Stimulated activated naive B cell treated with anti-CD40 and anti-IgM and Interleukin-4, amounts not matched to agents 10 μg/mL and 1 μg/mL and 100 μg/mL, for 72 hours (primary cell): ENCODE measurements at places on chromosomes 6 and 20.

GRCh38 chr20:31707258-31707615 lies 15.4 kb downstream of the BCL2L1 start:
- H3K27ac ChIP-seq: no peak overlapping the region
- peaks cover 31% of the 10 kb centered on the region for H3K36me3 ChIP-seq
- H3K4me3 ChIP-seq: no peak overlapping the region
- H3K4me1 ChIP-seq: peaks cover 90% of the 10 kb centered on the region
- H3K27me3 ChIP-seq: no peaks in the 10 kb centered on the region

GRCh38 chr6:69609836-69610472 lies 186.9 kb downstream of the LMBRD1 start:
- no peaks in the 10 kb centered on the region for H3K36me3 ChIP-seq
- no peaks in the 10 kb centered on the region for H3K4me1 ChIP-seq
- H3K4me3 ChIP-seq: no peak overlapping the region
- peaks cover 12% of the 10 kb centered on the region for H3K27me3 ChIP-seq

- H3K4me1 ChIP-seq: peaks cover 73% of the 10 kb centered on the region
- peak overlapping the region; percentile 42 for H3K27ac ChIP-seq
- H3K36me3 ChIP-seq: no peaks in the 10 kb centered on the region
- H3K27me3 ChIP-seq: no peaks in the 10 kb centered on the region
- H3K4me3 ChIP-seq: no peak overlapping the region
Measured at GRCh38 chr6:144336900-144337299, 51.8 kb downstream of the UTRN start.

DNA sequence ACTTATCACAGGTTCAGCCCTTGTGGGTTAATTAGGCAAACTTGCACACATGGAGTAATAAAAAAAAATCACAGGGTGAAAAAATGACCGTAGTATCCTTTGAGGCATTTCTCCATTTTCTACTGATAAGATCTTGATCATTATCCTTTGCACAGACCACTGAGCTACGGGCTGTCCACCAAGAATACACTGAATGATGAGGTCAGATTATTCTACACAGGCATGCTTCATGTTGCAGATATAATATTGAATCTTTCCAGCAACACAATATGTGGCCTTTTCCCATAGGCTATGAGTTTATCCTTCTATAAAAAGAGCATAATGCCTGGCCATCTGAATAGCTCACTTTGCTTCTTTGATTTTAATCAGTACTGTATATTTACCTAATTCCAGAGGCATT lies 168.9 kb downstream of the FRK start:
- H3K27ac ChIP-seq: no peak overlapping the region
- H3K36me3 ChIP-seq: no peaks in the 10 kb centered on the region
- no peak for DNase-seq
- no peak overlapping the region for H3K4me3 ChIP-seq
- H3K27me3 ChIP-seq: no peaks in the 10 kb centered on the region

GRCh38 chr20:51046021-51046985 lies 23.4 kb upstream of the KCNG1 start:
- no peaks in the 10 kb centered on the region for H3K4me1 ChIP-seq
- H3K36me3 ChIP-seq: no peaks in the 10 kb centered on the region
- H3K27me3 ChIP-seq: peaks cover 12% of the 10 kb centered on the region
- no peak overlapping the region for H3K27ac ChIP-seq
- no peak for DNase-seq
- no peak overlapping the region for H3K4me3 ChIP-seq

GRCh38 chr20:23243791-23244155 lies 106.8 kb upstream of the NXT1 start:
- H3K36me3 ChIP-seq: peaks cover 1% of the 10 kb centered on the region
- H3K27me3 ChIP-seq: peaks cover 33% of the 10 kb centered on the region
- no peak for DNase-seq

DNA sequence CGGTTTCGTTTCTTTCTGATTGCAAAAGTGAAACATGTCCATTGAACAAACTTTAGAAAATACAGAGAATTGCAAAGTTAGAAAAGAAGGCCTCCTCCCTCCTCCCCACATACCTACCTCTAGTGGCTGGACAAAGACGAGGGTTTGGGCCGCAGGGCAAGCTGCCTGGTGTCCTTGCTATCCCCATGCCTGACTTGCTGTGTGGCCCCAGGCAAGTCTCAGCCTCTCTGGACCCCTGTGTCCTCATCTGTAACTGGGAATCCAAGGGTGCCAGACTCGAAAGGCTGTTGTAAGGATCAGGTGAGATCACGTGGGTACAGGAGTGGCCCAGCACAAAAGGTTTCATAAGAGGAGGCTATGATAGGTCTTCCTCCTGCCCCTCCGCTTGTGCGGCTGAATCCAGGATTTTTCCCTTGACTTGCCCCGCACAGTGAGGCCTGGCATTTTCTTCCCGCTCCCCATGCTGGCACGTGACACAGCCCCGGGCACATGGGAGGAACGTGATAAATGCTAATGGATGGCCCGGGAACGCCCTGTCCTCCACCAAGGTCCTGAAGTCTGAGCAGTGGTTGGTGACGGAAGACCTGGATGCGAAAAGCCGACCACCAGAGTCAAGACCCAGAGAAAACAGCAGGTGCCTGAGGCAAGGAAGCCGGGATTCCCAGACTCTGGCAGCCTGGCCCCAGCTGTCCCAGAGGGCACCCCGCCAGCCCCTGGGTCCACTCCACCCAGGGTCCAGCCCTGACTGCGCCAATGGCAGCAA lies 55.8 kb downstream of the UBE2V1 start:
- peaks cover 6% of the 10 kb centered on the region for H3K27me3 ChIP-seq
- H3K4me1 ChIP-seq: peaks cover 10% of the 10 kb centered on the region
- H3K27ac ChIP-seq: no peak overlapping the region
- no peak for DNase-seq

DNA sequence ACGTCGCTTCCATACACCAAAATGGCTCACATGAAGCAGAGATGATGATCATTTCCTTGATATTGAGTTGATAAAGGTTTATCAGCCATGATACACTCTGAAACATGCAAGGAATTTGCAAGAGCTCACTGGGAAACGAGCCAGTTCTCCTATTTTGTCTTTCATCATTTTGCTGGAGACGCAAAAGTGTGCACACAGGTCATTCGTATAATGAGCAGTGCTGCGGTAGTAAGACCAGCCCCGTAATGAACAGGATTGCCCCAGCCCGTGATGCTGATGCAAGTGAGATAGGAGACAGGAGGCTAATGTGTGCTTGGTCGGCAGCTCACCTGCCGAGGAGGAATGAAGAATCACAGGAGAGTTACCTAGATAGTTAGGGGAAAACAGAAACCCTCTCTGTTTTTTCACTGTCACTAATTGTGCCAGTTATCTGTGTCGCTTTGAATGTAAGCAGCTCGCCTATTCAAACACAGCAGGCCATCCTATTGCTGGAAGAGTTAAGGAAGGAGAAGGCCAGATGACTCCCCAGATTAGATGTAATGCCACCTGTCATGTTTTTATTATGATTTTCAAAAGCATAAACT lies 391.8 kb downstream of the SAMD5 start:
- H3K27me3 ChIP-seq: no peaks in the 10 kb centered on the region
- H3K4me1 ChIP-seq: no peaks in the 10 kb centered on the region
- H3K27ac ChIP-seq: no peak overlapping the region
- H3K4me3 ChIP-seq: no peak overlapping the region
- H3K36me3 ChIP-seq: no peaks in the 10 kb centered on the region
- no peak for DNase-seq

DNA sequence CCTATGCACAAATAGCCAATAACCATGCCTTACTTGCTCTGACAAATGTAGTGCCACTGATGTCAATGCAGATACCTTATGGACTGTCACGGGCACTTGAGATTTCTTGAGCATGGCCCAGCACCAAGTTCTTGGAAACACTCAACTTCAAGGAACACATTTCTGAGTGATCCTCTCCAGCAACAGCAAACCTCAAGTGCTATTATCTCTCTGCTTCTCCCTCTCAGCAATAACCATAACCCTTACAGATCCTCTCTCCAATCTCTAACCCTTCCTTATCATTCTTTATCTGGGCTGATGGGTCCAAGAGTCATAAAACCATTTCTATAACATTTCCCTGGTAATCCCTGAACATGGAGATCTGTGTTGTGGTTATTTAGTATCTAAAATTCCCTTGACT lies 266.9 kb upstream of the STXBP5 start:
- no peaks in the 10 kb centered on the region for H3K36me3 ChIP-seq
- H3K4me3 ChIP-seq: no peak overlapping the region
- H3K27ac ChIP-seq: no peak overlapping the region
- peaks cover 4% of the 10 kb centered on the region for H3K27me3 ChIP-seq
- no peaks in the 10 kb centered on the region for H3K4me1 ChIP-seq
- DNase-seq: no peak

DNA sequence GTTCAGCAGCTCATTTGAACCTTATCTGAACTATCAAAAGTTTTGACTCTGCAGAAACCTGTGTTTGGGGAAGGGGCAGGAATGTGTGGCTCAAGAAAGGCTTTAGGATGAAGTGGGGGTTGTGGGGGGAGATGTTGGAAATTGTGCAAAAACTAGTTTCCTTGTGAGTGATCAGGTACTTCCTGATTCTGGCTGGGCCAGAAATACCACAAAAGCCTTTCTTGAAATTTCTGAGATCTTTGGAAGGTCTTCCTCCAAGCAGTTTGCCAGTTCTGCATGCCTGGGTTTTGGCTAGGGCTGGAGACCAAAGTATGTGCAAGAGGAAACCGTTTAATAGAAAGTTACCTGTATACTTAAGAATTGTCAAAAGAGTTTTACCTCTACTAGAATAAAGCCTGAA lies 116.6 kb downstream of the BMP2 start:
- no peaks in the 10 kb centered on the region for H3K4me1 ChIP-seq
- no peak overlapping the region for H3K4me3 ChIP-seq
- H3K27ac ChIP-seq: no peak overlapping the region
- no peaks in the 10 kb centered on the region for H3K27me3 ChIP-seq

- peaks cover 40% of the 10 kb centered on the region for H3K4me1 ChIP-seq
- no peaks in the 10 kb centered on the region for H3K27me3 ChIP-seq
- peaks cover 48% of the 10 kb centered on the region for H3K36me3 ChIP-seq
- DNase-seq: no peak
- peak overlapping the region; percentile 82 for H3K4me3 ChIP-seq
Measured at GRCh38 chr20:53582574-53583351, 10.9 kb downstream of the ZNF217 start.

DNA sequence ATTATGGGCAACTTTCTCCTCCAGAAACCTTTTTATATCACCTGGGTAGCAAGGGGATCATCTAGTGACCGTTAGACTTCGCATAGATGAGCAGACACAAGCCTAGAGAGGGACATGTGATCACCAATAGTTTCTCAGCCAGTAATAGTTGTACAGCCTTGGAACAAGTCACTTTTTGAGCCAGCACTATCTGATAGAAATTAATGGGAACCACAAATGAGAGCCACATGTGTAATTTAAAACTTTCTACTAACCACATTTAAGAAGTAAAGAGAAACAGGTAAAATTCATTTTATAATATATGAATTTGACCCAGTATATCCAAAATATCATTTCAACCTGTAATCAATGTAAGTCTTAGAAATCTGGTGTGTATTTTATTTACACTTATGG lies 592 bp upstream of the CTNNBL1 start:
- peak overlapping the region; percentile 90 for H3K4me3 ChIP-seq
- peak overlapping the region; percentile 91 for H3K27ac ChIP-seq
- H3K4me1 ChIP-seq: peaks cover 12% of the 10 kb centered on the region
- DNase-seq: no peak
